ENCODE measurements at places on chromosomes 1 and 21.

DNA sequence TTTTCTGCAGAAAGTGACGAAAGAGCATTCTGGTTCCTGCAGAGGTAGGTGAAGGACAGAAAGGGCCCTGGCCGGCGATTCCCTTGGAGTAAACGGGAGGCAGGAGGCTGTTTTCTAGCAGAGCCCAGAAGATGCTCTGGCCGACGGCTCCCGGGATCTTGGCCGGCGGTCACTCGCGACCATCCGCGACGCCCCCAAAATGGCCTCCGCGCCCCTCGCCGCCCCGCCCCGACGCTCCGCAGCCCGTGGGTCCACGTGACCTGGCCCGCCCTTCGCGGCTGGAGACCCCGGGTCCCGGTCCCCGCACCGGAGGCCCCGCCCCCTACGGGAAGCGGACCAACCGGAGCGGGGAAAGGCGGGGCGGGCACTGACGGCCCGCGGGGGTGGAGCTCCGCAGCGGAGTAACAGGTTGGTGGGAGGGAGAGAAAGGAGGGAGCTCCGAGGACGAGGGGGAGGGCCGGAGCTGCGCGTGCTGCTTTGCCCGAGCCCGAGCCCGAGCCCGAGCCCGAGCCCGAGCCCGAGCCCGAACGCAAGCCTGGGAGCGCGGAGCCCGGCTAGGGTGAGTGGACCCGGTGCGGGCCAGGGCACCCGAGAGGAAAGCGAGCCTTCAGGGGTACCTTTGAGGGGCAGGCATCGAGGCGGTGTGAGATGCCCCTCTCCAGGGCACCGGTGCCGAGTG, at the start of gene CGN:
Gene CGN (plus strand): TSS at position 431 of the 679 bp plus-strand sequence. CDS start 7,133 bp downstream, outside the sequence.
- peak; percentile 85 for DNase-seq

- no peak for DNase-seq
Observed at GRCh38 chr1:236997361-236997760, 6.9 kb downstream of the MT1HL1 start.

- no peak for DNase-seq
Observed at GRCh38 chr1:172950528-172950927, 100.2 kb downstream of the TNFSF18 start.

DNA sequence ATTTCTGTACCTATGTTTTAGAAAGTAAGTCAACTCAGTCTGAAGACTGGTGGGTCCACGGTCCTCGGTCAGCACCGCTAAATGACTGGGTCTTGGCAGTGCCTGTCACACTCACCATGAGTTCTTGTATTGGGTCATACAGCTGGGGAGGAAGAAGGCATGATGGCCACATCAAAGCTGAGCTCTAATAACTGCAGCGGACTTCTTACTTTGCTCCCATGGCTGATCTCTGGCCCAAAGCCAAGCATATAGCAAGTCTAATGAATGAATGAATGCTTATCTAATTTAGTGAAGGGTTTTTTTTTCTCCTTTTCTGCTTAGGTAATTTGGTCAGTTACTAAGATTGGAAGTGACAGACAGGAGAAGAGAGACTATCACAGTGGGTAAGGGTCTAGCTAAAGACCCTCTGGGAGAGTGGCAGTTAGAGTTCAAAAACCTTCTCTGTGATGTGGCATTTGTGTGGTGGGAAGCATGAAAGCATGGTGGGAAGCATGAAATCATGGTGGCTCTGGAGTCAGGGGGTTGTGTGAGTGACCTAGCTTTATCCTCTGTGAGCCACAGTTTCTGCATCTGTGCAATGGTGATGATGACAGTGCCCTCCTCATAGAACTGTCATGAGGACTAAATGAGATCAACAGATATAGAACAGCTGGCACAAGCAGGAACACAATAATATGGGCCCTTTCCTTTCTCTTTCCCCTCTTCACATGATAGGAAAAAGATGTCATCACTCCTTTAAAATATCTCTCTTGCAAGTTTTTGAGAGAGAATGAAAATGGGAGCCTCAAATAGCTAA, 78.9 kb upstream of the JAK1 start:
- no peak for DNase-seq

DNA sequence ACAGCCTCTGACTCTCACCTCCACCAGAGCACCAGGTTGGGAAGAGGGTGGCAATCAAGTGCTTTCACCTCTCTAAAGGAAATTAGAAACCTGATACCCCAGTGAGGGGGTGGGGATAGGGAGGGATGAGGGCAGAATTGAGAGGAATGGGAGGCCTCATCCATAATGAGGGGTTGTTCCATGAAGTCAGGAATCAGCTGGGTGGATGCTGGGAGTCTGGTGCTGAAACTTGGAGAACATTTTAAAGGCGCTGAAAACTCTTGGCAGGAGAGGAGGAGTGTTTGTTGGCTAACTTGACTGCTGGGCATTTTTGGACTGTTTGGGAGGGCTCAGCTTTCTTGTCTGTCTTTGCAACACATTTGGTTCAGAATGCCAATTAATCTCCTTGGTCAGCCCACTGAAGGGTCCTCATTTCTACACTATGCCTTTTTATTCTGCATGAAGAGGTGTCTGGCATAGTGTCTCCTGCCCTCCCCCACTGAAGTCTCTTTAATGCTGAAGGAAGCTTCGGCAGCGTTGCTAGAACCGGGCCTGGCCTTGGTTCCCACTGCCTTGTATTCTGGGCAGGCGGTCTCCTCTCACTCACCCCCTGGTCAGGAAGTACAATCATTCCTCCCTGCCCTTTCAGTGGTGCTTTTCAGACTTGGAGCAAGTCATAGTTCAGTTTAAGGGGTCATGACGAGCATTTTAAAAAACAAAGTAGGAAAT, 2.2 kb downstream of the PHGDH start:
- DNase-seq = no peak

DNA sequence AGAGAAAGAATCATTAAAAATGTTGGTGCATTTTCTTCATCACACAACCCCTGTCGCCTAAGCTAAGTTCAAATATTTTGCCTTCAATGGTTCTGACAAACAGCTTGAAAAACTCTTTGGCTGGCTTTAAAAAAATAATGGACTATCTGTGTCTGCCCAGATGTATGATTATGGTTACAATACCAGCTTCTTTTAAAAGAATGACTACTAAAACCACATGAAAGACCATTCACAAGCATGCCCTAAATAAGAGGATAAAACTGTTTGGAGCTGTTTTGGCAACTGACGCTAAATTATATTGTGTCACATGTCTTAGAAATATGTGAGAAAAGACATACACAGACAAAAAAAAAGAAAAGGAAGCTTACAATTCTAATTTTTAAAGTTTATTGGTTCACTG, 23.7 kb upstream of the PLPPR4 start:
- no peak for DNase-seq

- no peak for DNase-seq
Observed at GRCh38 chr1:53334312-53334711, 6.4 kb upstream of the LRP8 start.

GRCh38 chr1:116110567-116111523, at the start of gene MAB21L3:
MAB21L3 (plus strand) TSS chr1:116111399; CDS start chr1:116112616, 1,217 bp downstream.
- DNase-seq = no peak

- DNase-seq = no peak
Observed at GRCh38 chr1:27523337-27524020, 33.5 kb upstream of the WASF2 start.

GRCh38 chr1:201536558-201536957, 2.4 kb upstream of the NAV1 start:
- no peak for DNase-seq

- DNase-seq = no peak
Observed at GRCh38 chr1:36910886-36911540, 123.3 kb downstream of the GRIK3 start.

- no peak for DNase-seq
Observed at GRCh38 chr1:22096036-22096435, 43.5 kb downstream of the CDC42 start.

GRCh38 chr1:25182629-25183028, 49.7 kb downstream of the SYF2 start:
- DNase-seq = no peak

GRCh38 chr1:53365437-53366063, 37.7 kb upstream of the LRP8 start:
- no peak for DNase-seq

DNA sequence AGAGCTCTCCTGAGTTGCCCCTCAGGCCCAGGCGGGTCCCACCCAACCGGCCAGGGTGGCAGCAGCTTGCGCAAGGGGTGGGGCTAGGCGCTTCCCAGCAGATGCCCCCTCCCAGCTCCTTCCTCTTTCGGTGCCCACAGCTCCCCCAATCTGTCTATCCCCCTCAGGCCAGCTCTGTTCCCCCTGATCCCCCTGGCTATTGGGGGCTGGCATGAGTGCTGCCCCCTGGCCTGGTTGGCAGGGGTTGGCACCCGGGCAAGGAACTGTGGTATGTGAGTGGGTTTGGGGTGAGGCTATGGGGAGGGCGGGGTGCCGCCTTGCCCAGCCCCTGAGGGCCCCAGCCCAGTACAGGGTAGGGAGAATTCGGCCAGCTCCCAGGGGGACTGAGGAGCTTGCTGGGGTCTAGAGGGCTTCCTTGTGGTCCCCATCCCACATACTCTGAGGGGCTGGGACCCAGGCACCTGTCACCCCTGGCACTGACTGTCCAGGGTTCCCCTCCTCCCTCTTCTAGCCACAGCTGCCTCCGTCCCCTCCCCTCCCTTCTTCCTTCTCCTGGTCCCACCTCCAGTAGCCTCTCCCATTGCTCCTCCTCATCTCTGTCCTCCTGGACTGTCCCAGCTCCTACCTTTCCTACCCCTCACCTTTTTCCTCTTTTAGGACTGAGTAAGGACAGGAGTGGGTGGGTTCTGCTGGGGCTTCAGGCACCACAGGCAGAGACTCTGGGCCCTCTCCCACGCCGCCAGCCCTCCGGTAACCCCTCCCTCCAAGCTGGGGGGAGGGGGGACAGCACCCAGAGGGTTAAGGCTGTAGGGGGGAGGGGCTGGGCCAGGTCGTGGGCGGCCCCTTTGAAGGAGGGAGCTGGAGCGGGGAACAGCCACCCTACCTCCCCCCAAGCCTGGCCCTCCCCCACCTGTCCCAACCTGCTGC, 5.7 kb downstream of the ZBTB7B start:
- peak; percentile 72 for DNase-seq

GRCh38 chr1:200139661-200140250, 112.2 kb downstream of the NR5A2 start:
- DNase-seq = no peak

- DNase-seq = no peak
Observed at GRCh38 chr1:157499521-157499920, 52.8 kb downstream of the FCRL5 start.

GRCh38 chr1:10644307-10645128, 151.9 kb downstream of the CASZ1 start:
- DNase-seq = no peak

Measured in stimulated activated CD4-positive, alpha-beta T cell treated with anti-CD3 and anti-CD28 coated beads, Interleukin-1b, Interleukin-23, amount 100 ng/mL, for 4 hours (primary cell).